Stimulated activated CD8-positive, alpha-beta memory T cell treated with anti-CD3 and anti-CD28 coated beads, Interleukin-7, amount 100 ng/mL, for 1 hour (primary cell): ENCODE measurements at places on chromosomes 4 and X.

GRCh38 chr4:102298716-102299115 lies 46.6 kb downstream of the SLC39A8 start:
- DNase-seq, result no peak

GRCh38 chr4:183987987-183988392 lies 82.9 kb downstream of the STOX2 start:
- DNase-seq, result no peak

DNA sequence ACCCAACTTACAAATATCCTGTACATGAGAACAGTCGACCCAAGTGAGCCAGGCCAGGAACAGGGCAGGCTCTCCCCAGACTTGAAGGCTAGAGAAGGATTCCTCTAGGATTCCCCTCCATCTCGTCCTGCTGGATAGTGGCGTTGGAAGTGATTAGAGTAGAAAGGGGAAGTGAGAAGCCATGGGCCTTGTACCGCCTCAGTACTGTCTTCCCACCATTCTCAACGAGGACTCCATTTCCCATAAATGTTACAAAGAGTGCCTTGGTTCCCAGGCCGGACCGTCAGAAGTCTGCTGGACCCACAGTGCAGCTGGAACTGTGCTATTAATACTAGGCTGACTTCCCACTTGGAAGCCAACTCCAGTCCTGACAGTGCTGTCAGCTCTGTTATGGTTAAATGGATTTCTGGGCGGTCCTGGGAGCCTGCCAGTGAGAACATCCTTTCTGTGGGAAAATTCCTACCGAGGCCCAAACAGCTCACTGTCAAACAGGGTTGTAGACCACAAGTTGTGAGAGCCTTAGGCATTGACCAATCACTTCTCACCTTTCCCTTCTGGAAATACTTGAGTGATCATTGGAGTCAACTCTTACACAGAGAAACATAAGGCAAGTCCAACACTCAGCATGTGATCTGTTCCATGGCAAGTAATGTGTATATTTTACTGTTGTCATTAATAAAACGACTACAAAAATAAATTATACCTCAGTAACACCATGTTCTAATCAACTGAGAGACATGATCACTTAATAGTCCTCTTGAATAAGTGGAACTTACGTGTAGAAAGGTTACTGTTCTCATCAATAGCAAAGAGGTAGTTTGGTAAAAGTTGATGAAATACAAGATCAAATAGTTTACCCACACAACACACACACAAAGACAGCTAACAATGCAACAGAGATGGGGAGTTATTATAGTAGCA lies 58.4 kb downstream of the AMELX start:
- no peak for DNase-seq

GRCh38 chr4:145814246-145814645 lies 124.4 kb downstream of the ZNF827 start:
- DNase-seq, result no peak

- no peak for DNase-seq
Observed at GRCh38 chr4:133623847-133624246, 474.8 kb downstream of the PCDH10 start.

GRCh38 chr4:140672416-140672815 lies 83.8 kb downstream of the TBC1D9 start:
- no peak for DNase-seq
